ENCODE measurements at places on chromosomes 11 and 22. TPM values are rescaled to one million over a fixed set of nuclear protein-coding genes. Genes with fewer than 3 reads are reported as not detected.

- no peak overlapping the region for H3K4me3 ChIP-seq
- DNase-seq, result no peak
- H3K36me3 ChIP-seq, result no peaks in the 10 kb centered on the region
Measured at GRCh38 chr11:116736763-116737162, 36.0 kb downstream of the BUD13 start.

DNA sequence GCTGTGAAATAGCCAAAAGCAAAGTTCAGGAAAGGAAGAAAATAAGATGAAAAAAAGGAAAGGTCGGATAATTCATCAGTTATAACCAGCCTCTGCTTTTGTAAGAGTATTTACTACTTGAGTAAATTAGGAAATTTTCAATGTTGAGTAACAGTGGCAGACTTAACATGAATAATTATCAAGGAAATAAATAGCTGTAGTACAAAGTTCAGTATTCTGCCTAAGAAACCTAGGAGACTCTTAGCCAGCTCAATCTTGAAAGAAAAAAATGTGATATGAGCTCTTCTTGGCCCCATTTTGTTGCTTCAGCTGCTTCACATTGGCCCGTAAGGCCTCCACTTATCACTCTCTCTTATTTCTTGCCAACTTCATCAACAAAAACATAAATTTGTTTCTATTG is 17.0 kb upstream of the DNAJB7 start:
- no peak overlapping the region for H3K4me3 ChIP-seq
- no peak for DNase-seq
- H3K4me1 ChIP-seq, result no peaks in the 10 kb centered on the region
- no peak overlapping the region for H3K27ac ChIP-seq
- H3K36me3 ChIP-seq, result no peaks in the 10 kb centered on the region
- no peaks in the 10 kb centered on the region for H3K27me3 ChIP-seq

DNA sequence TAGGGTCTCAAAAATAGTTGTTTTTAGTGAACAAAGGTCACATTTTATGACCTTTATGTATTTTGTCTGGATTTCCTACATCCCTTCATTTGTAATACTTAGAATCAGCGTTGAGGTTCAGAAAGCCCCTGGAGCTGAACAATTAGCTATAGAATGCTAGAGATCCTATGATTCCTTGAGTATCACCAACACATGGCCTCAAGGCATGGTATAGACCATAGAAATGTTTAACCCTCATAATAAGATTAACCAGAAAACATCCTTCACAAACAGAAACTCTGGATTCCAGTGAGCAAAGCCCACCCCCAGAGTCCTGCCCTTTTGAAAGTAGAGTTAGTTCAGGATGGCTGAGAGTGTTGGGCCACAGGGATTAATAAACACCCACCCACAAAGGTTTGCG is 77.3 kb downstream of the CYB5R2 start:
- no peak for DNase-seq
- H3K4me3 ChIP-seq, result no peak overlapping the region
- H3K36me3 ChIP-seq, result no peaks in the 10 kb centered on the region
- H3K27me3 ChIP-seq, result no peaks in the 10 kb centered on the region

MB gene
- total RNA-seq, result 0.93 TPM

PNPLA2 gene
- total RNA-seq, result 96.7 TPM
